ENCODE measurements at places on chromosomes 11 and 22.

DNA sequence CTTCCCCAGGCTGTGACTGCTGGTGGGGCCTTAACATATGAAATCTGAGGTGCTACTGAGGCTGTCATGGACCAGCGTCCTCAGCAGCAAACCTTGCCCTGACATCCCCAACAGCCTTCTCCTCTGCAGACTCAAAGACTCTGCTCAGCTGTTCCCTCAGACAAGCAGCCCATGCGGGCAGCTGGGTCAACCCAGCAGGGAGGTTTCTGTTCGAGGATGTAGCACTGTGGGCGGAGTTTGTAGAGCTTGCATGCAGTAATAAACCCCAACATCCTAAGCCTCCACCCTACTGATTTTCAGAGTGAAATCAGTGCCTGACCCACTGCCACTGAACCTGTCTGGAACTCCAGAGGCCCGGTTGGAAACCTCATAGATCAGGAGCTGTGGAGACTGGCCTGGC is 88.8 kb upstream of the XKR3 start:
- no peak for DNase-seq

DNA sequence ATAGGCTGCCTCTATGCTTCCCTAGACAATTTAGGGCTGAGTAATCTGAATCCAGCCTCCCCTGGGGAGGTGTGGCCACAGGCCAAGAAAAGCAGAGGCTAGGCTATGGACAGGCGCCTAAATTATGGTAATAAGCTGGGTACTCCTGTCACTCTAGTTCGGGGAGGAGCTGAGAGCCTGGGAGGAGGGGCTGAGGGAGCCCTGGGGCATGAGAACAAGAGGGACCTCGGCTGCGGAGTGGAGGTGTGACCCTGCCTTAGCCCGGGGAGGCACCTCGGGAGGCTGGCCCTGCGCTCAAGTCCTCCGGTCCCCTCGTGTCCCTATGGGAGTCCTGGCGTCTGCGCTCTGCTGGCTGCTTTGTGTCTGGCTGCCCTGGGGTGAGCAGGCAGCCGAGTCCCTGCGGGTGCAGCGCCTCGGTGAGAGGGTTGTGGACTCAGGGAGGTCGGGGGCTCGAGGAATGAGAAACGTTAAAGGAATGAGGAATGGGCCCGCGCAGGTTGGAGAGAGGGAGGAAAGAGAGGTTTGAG is at the start of gene OTOG:
OTOG (plus strand) TSS at position 209 of the 527 bp plus-strand sequence; CDS start at position 323, 114 bp downstream.
- no peak for DNase-seq

DNA sequence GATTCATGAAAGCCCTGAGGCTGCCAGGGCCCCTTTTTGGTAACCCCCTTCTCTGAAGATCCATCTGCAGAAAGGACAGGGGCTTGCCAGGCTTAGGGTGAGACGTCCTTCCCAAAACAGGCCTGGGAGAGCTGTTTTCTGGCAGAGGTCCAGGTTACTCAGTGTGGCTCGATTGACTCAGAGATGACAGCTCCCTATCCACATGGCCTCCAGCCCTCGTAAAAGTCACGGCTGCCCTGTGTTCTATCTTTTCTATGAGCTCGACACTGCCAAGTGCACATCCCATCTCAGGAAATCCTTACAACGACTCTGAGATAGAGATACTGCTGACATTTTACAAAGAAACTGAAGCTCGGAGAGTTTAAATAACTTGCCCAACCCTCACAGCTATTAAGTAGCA is 20.4 kb downstream of the ADAMTS8 start:
- no peak for DNase-seq

- DNase-seq = no peak
Measured at GRCh38 chr11:119319136-119319699, 2.3 kb upstream of the MCAM start.

GRCh38 chr22:28034145-28034759 is 115.2 kb upstream of the PITPNB start:
- DNase-seq = no peak

Data from SW480 (cell line).